ENCODE measurements at places on chromosomes 6 and 20.

DNA sequence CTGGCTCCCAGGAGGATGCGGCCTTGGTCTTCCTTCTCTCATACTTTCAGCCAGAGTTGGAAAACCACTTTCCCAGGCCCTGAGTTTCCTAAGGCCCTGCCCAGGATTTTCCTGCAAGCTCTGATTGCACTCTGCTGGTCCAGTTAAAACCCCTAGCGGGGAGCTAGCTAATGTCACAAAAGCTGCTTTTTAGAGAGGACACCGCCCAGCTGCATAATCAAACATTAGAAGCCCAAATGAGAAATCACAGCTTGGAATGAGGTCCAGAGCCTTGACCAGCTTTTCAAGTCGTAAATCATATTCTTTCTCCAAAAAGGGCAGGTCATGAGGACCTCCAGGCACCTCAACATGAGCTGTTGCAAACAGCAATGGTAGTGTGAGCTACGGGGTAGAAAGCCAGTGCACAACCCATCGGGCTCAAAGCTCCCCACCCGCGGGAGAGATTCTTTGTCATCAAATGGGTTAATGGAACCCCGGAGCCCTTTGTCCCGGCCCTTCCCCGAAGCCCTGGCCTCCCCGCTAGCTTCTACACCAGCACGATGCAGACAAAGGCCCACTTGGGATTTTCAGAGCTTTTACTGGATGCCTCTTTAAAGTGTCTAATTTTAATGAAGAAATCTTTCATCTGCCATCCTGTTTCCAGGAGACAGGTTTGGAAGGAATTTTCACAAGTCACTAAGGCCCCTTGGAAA, 134.0 kb downstream of the SCML4 start:
- no peak for DNase-seq

DNA sequence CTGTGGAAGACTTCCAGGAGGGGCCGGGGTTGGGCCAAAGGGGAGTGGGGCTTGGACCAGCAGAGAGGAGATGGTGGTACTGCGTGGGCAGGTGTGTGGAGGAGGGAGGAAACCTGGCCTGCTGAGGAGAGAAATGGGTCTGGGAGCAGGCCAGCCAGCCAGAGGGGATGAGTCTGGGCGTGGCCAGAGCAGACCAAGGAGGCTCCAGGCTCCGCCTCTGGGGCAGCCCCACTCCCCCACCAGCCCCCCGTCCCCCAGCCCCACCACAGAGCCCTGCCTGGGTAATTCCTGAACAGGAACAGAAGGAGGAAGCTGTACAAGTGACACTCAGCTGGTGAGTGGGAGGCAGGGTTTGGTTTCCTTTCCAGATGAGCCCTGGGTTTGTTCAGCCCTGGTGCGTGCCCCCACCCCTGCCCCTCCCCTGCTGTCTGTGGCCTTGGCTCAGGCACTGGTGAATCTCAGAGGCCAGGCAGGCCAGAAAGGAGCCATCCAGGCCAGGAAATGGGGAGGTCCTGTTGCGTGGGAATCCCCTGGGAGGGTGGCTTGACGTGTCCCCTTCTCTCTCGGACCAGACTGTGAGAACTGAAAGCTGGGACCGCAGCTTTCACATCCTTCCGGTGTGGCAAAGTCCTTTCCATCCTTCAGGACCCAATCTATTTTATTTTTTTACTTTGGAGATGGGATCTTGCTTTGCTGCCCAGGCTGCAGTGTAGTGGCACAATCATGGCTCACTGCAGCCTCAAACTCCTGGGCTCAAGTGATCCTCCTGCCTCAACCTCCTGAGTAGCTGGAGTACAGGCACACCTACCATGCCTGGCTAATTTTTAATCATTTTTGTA, 9.4 kb upstream of the SRC start:
- DNase-seq: no peak

GRCh38 chr20:64111841-64112641, 4.7 kb upstream of the NPBWR2 start:
- no peak for DNase-seq

DNA sequence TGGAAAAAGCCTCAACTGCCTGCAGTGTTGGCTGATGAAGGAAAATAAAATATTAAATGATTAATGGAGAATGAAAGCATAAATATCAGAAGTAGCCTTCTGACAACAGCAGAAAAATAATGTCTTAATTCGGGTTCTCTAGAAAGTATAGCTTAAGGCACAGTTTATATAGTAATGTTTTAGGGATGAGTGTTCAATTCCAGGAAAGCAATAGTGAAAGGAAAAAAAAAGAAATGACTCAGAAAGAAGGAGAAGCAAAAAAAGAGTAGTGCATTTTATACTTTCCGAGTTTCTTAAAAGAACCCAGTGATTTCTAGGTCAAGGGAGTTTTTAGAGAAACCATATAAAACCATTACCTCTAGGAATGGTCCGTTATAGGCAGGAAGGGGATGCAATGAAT, 137.3 kb downstream of the HTR1B start:
- no peak for DNase-seq

- DNase-seq: no peak
These were observed 1.4 kb downstream of the NNAT start for GRCh38 chr20:37522260-37523011.

DNA sequence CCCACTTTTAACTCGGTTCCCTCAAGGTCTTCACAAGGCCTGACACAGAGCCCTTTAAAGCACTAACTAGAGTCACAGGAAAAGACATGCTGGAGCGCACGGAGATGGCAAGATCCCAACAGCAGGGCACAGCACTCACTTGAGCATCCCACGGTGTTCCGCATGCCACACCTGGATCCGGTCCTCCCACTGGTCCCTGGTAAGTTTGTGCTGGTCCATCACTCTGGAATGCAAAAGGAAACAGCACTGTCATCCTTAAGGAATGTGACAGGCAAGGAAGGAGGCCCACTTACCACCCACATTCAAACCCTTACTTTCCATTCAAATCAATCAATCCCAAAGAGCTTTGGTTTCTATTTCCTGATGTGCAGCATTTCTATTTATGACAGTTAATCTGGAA, 34.7 kb downstream of the EZR start:
- DNase-seq: no peak

DNA sequence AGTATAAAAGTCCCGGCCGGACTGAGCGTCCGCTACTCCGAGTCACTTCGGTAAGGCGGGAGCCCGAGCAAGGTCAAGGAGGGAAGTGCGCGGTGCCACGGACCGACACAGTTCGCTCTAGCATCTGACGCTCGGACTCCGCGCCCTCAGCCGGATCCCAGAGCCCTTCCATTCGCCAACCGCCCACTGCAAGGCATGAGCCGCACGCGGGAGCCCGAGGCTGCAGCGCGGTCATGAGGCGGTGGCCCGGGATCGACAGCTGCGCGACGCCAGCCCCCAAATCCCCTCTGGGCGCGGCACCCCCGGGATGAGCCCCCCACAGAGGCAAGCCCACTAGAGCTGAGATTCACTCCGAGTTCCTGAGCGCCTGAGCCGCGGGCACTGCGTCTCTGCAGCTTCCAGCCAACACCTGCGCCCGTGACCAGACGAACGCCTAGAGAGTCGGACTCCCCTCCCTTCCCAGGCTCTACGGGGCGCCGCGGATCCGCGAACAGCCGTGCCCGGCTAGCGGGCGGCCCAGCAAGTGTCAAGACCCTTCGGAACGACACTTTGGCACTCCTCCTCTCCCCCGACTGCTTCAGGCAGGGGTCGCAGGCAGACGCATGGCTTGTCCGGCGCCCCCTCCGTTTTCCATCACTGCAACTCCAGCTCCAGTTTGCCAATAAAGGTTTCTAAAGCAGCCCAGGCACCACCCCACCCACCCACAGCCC, 725 bp upstream of the ISM1 start:
- DNase-seq: no peak

All from activated CD8-positive, alpha-beta memory T cell treated with anti-CD3 and anti-CD28 coated beads for 1 hour (primary cell).